ENCODE measurements at places on chromosomes 6 and 20. TPM values are rescaled to one million over a fixed set of nuclear protein-coding genes. Genes with fewer than 3 reads are reported as not detected.

LY6G5C gene
- not detected for total RNA-seq

PRPH2 gene
- total RNA-seq, result 0.43 TPM

TNFRSF21 gene
- 48.8 TPM for total RNA-seq

EBF4 gene
- total RNA-seq, result 7.0 TPM

TUBB2B gene
- total RNA-seq, result not detected

SNX9 gene
- 22.9 TPM for total RNA-seq

TULP4 gene
- 21.1 TPM for total RNA-seq

LGSN gene
- total RNA-seq, result not detected

LHFPL5 gene
- not detected for total RNA-seq

LY6G6D gene
- total RNA-seq, result not detected

RAET1L gene
- not detected for total RNA-seq

ADAM33 gene
- total RNA-seq, result 20.6 TPM

PRSS16 gene
- 2.2 TPM for total RNA-seq

AGER gene
- total RNA-seq, result 35.6 TPM

GRCh38 chr6:21842875-21843645 lies 249.5 kb downstream of the SOX4 start:
- DNase-seq, result no peak

DNA sequence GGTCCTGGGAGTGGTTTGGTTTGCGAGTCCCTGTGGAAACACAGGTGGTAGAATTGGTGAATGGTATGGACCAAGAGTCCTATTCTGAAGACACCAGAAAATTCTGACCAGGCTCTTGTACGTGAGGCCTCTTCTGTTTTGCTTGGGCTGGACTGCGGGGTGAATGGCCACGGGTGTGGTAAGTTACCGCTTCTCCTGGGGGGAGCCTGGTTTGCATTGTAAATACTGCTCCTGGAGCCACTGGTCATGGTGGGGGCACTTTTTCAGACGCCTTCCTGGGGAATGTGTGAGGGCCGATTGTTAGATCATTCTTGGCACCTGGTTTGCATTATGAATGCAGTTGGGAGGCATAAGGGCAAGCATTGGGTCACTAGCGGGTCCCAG lies 25.4 kb upstream of the EPB41L1 start:
- DNase-seq, result no peak

DNA sequence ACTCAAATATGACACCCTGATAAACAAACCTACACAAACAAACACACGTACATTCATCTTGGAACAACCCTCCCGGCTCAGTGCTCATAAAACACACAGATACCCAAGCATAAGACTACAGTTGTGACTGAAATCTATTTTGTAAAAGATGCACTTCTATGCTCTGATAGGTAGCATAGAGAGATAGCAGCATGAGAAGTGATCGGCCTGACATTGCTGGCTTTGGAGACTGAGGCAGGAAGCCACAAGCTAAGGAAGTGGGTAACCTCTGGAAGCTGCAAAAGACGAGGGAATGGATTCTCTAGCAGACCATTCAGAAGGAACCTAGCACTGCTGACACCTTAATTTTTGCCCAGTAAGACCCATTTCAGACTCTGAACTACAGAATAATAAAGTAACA lies 1.6 kb upstream of the RNF39 start:
- no peak for DNase-seq

- DNase-seq, result no peak
Measured at GRCh38 chr6:25504661-25505060, 147.4 kb upstream of the SCGN start.

- DNase-seq, result no peak
Measured at GRCh38 chr20:54091120-54091480, 20.7 kb upstream of the BCAS1 start.

GRCh38 chr20:21832442-21833385 lies 127.2 kb downstream of the PAX1 start:
- DNase-seq, result no peak

DNA sequence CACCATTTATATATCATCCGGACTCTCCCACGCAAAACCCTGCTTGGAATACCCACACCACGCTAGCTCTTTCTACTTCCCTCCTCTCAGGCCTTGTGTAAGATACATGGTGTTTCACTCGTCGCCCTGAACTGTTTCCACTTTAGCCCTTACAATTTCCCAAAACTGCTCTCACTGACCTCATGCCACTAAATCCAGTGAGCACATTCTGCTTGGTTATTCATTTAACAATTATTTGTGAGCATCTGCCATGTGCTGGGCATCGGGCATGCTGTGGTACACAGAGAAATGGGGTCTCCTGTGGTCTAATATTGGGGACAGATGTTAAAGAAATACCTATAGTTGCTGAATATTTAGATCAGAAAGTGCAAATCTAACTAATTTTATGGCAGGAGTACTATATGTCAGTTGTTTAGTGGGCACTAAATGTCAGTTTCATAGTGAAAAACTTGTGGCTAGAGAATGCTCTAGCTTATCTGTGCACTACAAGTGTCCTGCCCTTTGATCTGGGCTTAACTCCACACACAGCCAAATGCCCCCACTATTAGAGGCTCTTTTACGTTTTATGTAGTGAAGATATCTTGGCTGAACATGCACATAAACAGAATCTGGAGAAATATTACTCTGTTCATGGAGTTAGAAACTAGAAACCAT lies 41.0 kb downstream of the PLEKHG1 start:
- no peak for DNase-seq

DNA sequence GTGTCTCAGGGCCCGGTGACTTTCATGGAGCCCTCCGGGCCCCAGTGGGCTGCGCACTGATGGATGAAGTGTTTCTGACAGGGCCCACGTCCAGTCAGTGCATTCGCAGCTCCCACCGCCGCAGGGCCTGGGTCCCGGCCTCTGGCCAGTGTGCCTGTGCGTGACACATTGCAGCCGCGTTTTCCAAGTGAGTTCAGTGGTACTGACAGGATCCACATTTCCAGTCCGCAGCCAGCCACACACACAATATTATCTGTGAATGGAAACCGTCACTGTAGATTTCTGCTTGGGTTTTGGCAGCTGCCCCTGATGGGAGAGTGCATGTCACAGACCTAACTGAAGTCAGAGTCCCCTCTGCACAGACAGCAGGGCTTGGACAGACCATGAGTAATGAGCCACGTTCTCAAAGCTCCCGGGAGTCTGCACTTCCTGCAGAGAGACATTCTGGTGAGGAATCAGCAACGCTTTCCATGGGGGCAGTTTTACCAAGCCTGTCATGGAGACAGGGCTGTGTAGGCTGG lies 171.4 kb downstream of the MYLK4 start:
- no peak for DNase-seq

- DNase-seq, result peak; percentile 97
Measured at GRCh38 chr6:26240157-26241032, 124.6 kb upstream of the BTN3A2 start.

DNA sequence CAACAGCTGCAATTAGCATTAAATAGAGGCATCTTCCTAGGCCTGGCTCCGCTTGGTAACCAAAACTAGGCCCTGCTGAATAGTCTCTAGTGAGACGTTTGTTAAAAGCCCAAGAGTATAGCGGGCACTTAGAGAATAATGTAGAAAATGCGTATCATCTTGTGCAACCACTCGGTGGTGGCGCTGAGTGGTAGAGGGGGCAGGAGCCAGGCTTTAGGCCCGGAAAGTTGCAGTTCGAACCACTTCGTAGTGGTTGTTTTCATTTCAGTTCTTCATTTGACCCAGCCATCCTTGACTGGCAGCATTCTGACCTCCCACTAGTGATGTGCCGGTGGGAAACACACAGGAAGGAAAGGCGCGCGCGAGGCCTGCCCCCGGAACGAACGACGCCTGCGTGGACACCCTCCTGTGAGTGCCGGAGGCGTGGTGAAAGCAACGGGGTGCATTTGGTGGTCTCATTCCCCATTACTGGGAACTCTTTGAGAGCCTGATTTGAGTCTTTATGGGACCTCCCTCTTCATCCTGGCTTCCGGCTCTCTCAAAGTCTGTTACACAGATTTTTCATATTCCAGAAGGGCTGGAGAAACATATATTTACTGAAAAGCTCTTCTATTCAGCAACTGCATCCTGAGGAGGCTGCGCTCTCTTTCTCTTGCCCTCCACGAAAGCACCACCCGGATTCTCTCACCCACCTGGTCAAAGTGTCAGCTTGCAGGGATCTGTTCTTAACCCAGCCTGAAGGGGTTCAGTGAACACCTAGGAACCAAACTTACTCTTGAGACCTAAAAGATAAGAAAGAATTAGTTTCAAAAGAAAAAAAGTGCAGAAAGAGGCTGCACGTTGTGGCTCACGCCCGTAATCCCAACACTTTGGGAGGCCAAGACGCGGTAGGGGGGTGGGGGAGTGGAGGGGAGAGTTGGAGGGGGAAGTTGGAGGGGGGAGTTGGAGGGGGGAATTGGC lies 18.2 kb downstream of the GPX5 start:
- DNase-seq, result no peak

DNA sequence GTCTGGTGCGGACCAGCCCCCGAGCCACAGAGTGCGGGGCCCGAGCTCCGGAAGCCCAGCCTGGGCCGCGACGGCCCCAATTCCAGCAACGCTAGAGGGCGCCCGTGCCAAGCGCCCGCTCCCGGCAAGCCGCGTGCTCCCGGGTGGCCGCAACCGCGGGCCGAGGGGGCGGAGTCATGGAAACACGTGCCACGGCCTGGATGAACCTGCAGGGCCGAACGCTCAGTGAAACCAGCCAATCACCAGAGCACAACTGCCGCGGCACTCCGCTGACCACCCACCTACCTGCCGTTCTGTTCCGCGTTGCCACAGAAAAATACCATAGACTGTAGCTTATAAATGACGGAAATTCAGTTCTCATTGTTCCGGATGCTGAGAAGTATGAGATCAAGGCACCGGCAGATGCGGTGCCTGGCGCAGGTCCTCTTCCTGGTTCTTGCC lies 85.7 kb upstream of the FOXC1 start:
- DNase-seq, result peak; percentile 88

DNA sequence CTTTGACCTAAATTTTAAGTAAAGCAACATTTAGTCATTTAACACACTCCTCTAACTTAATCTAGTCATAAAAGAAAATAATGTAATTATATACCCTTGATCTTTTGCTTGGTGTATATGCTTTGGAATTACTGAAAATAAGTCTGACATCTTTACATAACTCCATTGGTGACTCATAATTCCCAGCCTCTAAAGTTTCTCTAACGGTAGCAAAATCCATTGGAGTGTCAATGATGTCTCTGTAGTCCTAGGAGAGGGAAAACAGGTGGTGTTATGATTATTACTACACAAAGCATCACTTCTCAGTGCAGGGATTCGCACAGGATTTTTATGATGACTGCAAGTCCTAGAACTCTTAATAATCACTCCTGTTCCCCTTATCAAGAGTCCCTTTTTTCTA lies 80.2 kb downstream of the IRAK1BP1 start:
- DNase-seq, result no peak

GRCh38 chr20:43975096-43975768 lies 60.6 kb downstream of the TOX2 start:
- no peak for DNase-seq

DNA sequence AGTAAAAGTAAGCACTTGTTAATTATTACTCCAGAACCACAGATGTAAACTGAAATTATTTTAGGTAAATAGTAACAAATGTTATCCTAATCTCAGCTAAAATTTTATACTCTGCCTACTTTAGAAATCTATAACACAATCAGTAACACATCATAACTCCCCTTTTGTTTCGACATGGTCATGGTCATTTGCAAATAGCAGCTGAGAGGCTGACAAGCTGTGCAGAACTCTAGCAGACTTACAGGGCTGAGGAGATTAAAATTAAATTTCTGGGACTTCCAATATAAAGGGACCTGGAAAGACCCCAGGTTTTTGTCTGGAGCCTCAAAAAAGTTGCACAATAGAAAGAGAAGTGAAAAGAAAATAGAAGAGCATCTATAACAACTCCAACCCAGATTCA lies 88.8 kb downstream of the PRL start:
- DNase-seq, result no peak

- no peak for DNase-seq
Measured at GRCh38 chr6:138512609-138513008, 13.3 kb upstream of the NHSL1 start.

DNA sequence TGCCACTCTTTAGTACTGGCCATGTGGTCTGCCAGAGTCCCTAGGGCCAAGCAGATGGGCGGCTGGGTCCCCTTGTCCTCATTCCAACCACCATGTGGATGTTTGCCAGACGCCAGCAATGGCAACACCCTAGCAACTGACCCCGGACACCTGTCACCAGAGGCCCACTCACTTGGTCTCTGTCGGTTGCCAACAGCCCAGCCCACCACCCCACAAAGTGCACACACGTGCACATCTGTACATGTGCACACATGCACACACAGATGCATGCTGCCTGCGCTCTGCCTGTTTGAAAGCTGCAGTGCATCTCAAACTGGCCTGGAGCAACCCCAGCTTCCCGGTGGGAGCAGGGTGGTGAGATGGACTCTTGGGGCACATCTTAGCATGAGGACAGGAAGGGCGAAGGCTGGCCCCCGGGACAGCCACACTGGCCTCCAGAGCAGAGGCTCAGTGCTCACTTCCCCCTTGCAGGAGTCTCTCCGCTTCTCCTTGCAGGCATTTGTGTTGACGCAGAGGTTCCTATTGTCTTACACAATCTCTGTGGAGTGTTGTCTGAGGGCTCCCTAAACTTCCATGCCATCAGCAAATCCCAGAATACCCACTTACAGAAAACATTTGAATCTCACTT lies 54.0 kb downstream of the PSMG4 start:
- no peak for DNase-seq

GRCh38 chr20:55882286-55882685 lies 123.0 kb downstream of the CBLN4 start:
- no peak for DNase-seq

GRCh38 chr6:147951726-147952125 lies 390.9 kb upstream of the SASH1 start:
- DNase-seq, result no peak

- DNase-seq, result no peak
Measured at GRCh38 chr6:160973311-160974250, 18.0 kb upstream of the MAP3K4 start.

DNA sequence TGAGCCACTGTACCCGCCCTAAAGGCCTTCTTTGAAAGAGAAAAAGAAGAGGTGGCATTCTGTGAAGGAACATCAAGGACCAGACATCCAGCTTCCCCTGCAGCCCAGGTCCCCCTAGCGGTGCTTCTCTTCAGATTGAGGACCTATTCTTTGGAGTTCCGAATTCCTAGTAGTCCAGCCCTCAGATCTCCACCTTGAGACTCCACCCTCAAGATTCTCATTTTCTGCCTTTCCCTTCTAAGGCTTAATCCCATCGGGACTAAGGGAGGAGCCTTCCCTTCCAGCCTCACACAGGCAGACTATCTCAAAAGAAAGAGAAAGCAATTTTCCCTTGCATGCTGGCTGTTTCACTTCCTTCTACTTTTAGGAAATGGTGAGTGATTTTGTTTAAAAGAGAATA lies 32.5 kb downstream of the MUC22 start:
- peak; percentile 59 for DNase-seq

GRCh38 chr6:140956571-140957369 lies 1176.0 kb upstream of the GJE1 start:
- no peak for DNase-seq

- no peak for DNase-seq
Measured at GRCh38 chr20:50682947-50683530, 8.3 kb downstream of the RIPOR3 start.

- DNase-seq, result no peak
Measured at GRCh38 chr6:166776571-166776970, 149.5 kb upstream of the RPS6KA2 start.

GRCh38 chr6:143611580-143611979 lies 66.2 kb upstream of the PHACTR2 start:
- DNase-seq, result no peak

- no peak for DNase-seq
Measured at GRCh38 chr6:141163107-141163506, 969.6 kb upstream of the GJE1 start.
